Stimulated activated CD8-positive, alpha-beta memory T cell treated with anti-CD3 and anti-CD28 coated beads, Interleukin-7, amount 100 ng/mL, for 4 hours (primary cell): ENCODE measurements at places on chromosomes 6 and 20.

- DNase-seq = no peak
Observed at GRCh38 chr20:37852666-37853065, 50.3 kb upstream of the VSTM2L start.

- DNase-seq = no peak
Observed at GRCh38 chr6:63509652-63510352, 62.5 kb upstream of the LOC128125822 start.

- DNase-seq = no peak
Observed at GRCh38 chr6:104940893-104941728, 15.8 kb upstream of the LIN28B start.

DNA sequence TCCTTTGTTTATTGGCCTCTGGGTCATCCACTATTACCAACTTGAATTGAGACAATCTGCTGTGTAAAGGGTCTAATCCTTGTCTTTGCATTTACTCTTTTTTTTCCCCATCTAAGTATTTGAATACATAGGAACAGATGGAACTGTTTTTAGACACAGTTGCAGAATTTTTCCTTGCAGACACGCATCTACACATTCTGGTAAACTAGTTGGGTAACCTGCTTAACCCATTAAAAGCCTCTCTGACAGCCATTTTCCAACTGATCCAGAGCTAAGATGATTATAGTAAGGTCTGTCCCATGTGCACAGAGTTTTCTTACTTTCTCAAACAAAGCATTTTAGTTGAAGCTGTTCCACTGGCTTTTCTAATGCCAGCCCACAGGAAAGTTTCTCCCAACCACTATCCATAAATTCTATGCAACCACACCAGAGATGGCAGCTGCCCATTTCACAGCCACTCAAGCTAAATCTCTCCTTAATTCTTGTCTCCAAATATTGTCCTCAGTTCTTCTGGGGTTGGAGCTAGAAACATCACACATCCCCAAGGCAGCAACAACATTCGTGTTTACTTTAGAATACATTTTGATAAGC, 492.1 kb downstream of the MAFB start:
- no peak for DNase-seq

DNA sequence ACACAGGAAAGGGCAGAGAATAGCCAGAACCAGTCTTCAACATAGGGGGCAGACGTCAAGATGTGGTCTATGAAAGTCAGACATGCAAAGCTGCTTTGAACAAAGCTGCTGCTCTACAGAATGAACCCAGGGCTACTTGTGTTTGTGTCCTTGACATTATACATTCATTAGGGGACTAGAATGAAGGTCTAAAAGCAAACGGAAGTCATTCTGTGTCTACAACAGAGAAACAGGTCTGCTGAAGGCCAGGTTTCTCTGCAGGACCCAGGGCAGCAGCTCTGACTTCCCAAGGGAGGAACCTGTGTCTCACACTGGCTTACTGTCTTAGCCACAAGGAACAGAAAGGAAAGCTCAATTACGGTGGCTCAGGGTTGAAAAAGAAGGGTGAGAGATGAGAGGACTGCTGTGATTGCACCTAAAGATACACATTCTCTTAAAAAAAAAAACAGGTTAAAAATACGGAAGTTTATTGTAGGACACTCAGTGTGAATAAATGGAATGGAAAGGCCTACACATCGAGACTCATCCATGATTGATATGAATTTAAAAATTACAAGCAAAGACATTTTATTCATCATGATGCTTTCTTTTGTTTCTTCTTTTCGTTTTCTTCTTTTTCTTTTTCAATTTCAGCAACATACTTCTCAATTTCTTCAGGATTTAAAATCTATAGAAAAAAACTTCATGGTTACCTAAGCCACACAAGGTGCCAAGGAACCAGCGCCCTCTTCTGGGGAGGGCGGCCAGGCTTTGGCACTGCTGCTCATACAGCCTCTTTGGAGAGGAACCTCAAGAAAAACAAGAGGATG, 6.7 kb downstream of the PSMA7 start:
- no peak for DNase-seq

DNA sequence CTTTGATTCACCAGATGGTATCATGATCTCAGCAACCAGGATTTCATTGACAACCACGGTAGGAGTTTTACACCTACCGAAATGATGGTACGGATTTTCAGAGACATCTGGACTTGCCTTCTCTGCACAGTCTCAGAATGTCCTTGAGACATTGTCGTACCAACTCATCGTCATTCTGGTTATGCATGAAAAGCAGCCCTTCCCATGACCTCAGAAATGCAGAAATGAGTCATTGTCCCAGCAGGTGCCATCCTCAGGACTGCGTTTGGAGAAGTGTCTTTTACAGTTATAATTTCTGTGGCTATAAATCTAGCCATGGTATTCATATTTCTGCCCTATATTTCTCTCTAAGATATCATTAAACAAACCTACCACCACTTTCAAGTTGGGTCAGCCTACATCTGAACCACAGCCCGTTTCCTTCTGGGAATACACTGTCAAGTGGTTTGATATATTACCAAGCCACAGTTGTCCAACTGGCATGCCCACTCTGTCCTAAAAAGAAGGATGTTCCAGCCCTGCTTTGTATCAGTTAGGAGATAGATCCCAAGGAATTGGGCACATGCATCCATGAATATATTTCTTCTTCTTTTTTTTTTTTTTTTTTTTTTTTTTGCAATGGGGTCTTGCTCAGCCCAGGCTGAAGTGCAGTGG, 7.5 kb upstream of the BFSP1 start:
- DNase-seq = no peak

- DNase-seq = no peak
Observed at GRCh38 chr6:157688960-157689599, 134.0 kb upstream of the SNX9 start.

GRCh38 chr6:167970230-167970629, 27.2 kb upstream of the KIF25 start:
- no peak for DNase-seq

DNA sequence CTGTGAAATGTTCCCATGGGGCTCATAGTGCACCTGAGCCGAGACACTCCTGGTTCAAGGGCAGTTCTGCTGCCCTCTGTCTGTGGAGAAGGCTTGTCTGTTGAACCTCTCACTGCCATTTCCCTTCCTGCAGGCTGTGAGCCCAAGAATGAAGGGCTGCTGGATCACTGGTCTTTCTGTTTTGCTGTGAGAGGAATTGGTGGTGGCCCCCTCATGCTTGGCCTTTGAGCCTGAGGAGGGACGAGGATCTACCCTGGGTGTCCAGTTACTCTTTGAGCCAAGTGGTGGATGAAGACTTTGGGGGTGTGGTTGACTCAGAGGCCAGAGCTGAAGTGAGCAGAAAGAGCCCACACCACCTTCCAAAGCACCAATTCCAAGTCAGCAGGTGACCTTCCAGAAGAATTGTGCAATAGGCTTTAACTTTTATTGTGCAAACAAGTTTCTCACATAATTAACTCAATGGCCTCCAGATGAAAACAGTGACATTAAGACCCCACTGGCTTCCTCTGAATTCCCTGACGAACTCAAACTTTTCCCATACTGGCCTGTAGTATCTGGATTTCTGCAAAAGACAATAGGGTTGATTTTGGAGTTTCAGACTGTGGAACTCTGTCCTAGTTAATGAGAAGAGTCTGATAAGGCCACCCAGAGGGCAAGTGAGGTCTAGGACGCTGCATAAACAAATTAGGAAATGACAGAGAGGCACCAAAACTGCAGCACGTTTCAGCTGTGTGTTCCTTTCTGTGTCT, 101.5 kb downstream of the PHACTR3 start:
- DNase-seq = no peak

GRCh38 chr6:156348849-156349248, 428.3 kb upstream of the ARID1B start:
- no peak for DNase-seq

DNA sequence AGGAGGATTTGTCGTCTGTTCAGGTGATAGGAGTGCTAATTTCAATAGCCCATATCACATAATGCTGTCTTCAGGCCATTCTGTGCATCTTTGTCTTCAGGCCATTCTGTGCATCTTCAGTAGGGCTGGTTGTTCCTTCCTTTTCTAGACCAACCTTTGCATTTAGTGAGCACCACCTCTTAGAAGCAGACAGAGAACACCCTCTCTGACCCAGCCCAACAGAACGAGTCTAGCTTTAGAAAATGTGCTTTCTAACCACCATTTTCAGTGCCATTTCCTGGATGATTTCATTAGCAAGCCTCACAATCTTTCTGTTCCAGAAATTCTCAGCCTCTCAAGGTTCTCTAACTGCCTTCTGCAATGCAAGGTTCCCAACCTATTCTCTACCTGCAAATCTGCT, 215.3 kb upstream of the KCNQ5 start:
- no peak for DNase-seq

- peak; percentile 61 for DNase-seq
Observed at GRCh38 chr6:30463651-30464618, 25.4 kb upstream of the HLA-E start.

DNA sequence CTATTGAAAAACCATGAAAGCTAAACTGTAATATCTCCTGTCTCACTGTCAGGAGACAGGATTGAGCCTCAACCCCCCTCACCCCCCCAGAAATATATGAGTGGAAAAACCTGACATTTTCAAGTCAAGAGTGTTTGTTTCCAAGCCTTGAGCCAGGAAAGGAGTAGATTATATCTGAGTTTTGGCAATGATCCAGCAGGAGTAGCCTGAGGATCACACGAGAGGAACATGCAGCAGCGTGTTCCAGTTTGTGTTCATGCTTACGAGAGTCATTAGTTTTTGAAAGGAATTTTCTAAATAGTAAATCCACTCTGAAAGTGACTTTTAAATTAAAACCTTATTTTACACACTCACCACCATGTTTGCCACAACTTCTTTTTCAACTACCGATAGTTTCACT, 15.8 kb downstream of the IL22RA2 start:
- no peak for DNase-seq

GRCh38 chr6:82364087-82365015, 734 bp downstream of the TPBG start:
- DNase-seq = no peak
